ENCODE measurements at places on chromosomes 1 and 21.

GRCh38 chr1:108050158-108050557, 85.2 kb upstream of the VAV3 start:
- no peak for DNase-seq

DNA sequence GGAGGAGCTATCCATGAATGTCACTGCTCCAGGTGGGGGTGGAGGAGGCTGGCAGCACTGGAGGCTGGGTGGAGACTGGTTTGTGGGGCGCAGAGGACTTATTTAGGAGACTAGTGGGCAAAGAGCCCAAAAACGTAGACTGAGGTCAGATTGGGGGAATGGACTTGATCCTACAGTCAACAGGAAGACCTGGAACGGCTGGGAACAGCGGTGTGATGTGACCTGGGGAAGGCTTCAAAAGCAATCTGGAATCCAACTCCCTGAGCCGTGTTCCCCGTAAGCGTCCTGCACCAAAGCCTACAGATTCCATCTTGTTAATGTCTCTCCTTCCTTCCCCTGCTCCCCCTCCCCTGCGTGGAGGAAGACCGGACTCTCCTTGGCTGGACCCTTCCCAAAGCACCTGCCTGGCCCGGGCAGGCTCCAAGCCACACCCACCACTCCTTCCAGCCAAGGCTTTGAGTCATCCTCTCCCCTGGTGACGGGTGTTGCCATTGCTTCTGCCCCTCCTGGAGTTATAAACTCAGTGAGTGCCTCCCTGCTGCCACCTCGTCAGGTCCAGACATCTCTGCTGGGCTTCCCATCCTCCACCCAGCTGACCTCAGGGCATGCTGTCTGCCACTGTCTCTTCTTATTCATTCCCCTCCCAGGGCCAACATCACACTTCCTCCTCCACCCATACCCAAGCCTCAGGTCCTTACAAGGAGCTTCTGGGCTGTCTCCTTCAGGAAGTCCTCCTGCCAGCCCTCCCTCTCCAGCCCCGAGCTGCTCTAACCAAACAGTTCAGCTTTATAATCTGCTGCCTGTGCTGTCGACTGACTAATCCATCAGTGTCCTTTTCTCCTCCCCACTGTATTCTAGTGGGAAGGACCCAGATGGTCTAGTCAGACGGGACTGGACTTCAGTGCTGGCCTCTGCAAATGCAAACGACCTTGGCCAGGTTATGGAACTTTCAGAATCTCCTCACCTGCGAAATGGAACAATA, 1.6 kb upstream of the CLSTN1 start:
- peak; percentile 50 for DNase-seq

DNA sequence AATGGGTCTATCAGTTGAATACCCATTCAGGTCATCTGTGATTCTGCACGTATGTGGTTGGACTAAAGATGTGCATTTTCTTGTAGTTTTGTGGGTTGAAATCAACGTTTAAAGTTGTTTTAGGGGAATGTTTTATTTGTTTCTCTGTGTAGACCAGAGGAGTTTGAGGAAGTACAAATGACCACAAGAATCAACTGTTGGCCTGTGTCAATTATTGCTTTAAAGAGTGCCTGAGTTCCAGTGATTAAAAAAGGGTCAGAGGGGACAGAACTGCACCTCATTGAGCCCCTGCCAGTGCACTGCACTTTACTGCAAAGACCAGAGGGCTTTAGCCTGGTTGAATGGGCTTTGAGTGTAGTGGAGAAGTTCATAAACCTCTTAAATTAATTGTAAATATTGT, 190.3 kb downstream of the VPS13D start:
- DNase-seq, result no peak

- DNase-seq, result no peak
These were observed 113.5 kb downstream of the OMA1 start for GRCh38 chr1:58432851-58433668.

DNA sequence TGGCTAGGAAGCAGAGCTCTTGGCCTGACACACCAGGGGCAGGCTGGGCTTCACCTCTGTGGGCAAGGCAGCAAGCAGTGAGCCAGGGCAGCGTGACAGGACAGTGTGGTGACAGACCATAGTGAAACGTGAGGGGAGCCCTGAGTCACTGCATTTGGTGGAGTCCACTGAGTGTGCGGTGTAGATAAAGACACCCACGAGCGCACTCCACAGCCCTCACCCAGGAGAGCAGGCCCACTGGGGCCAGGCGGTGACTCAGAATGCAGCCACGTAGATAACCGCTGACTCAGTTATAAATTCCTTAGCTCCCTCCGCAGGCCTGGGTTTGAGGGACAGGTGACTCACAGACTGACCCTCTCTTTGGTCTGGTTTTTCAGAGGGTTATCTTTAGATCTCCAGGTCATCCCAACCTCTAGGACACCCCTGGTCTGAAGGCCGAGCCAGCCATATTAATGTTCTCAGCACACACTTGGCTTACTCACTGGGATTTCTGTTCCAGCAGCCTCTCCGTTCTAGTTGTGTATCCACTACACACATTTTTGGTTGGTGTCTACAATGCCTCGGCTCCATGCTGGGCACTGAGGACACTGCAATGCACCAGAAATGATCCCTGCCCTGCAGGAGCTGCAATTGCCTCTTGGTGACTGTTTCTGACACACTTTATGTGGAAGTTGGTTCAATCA, 90.2 kb upstream of the TSPAN2 start:
- no peak for DNase-seq

- no peak for DNase-seq
These were observed 19.7 kb downstream of the RNF220 start for GRCh38 chr1:44424747-44425146.

DNA sequence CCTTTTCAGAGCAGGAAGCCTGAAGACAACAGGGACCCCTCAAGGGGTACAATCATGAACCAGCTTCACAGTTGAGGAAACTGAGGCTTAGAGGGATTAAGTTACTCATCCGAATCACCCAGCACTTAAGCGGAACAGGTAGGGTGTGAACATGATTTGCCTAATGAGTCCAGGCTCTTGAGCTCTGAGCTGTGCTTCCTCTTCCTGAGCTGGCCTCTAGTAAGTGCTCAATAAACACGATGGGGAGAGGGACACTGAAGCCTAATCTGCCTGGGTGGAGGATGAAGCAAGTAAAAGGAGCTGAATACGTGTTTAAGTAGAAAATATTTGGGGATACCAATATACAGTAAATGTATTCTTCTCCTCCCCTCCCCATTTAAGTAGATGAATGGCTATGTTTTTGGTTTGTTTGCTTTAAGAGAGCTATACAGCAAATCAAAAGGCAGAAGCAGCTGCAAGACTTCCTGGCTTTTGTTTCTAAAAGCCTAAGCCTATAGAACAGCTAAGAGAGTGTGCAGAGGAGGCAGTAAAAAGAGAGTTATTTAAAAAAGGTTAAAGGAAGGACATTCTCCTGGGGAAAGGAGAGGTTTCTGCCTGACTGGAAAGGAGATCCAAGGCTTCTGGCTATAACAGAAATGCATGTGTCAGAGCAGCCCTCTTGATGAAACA, 20.5 kb downstream of the STPG1 start:
- DNase-seq, result no peak

DNA sequence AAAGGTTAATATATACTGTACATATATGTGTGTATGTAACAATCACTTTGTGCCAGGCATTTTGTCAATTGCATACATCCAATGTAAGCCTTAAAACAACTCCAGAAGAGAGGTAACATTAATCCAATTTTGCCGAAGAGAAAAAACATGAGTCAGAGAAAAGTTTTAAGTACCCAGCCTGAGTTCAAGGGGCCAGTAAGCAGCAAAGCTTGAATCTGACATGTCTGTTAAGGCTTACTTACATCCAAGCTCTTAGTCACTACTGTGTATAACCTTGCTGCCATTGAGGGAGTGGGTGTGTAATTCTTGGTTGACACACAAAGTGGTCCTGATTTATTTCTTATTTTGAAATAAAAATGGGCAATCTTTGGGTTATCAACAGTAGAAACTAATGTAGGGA, 360.4 kb upstream of the LYPLAL1 start:
- no peak for DNase-seq

DNA sequence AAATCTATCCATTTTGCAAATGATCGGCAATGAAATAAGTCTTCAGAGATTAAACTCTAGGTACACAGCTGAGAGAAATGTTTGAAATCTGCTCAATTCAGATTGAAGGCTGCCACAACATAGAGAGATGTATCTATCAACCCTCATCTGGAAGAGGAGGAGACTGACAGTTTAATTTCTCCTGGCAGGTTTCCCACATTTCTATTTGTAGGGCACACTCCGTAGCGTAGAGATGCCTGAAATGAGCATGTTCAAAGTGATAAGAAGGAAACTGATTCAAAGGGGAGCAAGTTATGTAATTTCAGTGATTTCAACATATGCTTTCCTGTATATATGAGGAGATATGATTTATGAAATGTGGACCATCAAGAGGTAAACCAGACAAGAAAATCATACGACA, 44.1 kb downstream of the NIBAN1 start:
- DNase-seq, result no peak
